Activated CD4-positive, alpha-beta T cell treated with anti-CD3 and anti-CD28 coated beads for 36 hours (primary cell): ENCODE measurements at places on chromosomes 6 and 20. TPM values are rescaled to one million over a fixed set of nuclear protein-coding genes. Genes with fewer than 3 reads are reported as not detected.

GRCh38 chr20:34675561-34675960, 1.3 kb downstream of the PIGU start:
- DNase-seq: no peak

Gene TCF21
- not detected for total RNA-seq

DNA sequence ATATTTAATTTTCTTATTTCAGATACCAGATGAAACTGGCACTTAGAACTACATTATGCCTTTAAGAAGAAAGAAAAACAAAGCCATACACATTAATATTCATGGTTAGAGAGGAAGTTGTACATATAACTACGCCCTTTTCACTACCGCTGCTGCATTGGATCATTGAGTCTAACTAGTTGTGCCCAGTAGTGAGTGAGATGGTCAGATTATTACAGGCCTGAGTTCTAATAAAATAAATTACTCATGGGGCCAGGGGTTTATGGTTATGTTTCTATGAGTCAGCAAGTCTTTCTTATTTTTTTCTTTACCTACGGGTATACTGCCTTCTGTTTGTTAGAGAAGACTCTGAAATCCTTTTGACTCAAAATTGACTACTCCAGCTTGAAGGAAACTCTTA, 11.5 kb downstream of the RIOK1 start:
- no peak for DNase-seq

- DNase-seq: no peak
These were observed 597.9 kb downstream of the COL12A1 start for GRCh38 chr6:74607934-74608333.

GRCh38 chr6:145801021-145801420, 13.6 kb downstream of the FBXO30 start:
- no peak for DNase-seq

DNA sequence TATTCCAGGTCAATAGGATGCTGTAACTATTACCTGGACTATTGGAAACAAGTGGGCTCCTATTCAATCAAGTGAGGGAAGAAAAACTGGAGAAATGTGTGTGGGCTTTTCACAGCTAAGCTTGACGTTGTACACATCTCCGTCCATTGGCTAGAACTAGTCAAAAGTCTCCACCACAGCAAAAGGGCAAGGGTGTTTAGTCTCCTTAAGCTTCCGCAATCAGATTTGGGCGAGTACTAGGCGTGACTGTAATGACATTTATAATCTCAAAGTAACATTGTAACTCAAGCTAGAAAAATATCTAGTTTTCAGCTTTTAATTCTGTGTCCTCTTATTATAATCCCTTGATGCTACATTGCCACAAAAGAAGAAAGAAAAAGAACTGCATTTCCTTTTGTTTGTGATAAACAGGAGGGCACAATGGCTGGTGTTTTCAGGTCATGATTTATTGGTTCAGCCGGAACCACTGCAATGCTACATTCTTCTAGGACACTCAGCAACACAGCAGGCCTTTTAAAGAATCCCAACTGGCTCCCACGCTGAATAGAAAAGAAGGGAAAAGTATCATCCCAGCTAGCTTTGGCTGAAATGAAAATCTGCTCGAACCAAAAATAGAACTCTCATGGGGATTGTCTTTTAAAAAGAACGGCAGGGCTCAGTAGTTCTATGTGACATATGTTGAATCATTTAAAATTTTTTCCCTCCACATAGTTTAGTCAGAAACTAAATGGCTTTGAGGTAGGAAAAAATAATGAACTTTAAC, 387.7 kb downstream of the BTBD3 start:
- DNase-seq: no peak

DNA sequence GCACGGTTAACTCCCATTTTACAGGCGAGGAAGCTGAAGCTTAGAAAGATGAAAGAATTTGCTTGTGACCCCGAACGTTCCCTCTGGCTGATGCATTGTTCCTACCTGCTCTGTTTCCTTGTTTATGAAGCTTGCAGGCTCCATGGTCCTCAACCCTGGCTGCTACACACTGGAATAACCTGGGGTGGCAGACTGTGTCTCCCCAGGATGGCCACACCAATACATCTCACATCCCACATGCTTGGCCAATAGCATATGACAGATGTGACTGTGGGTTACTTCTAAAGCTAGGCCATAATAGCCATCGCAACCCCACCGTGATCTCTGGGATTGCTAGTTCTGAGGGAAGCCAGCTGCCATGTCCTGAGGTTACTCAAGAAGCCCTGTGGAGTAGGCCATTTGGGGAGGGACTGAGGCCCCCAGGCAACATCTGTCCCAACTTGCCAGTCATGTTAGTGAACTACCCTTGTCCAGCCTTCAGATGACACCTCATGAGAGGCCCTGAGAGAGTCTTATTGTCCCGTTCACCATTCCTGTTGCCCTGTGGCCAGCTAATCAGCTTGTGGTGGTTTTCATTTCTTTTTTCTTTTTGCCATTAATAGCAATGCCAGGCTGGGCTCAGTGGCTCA, 6.7 kb upstream of the FAM110A start:
- no peak for DNase-seq

Gene COL10A1
- not detected for total RNA-seq

Gene SLC22A7
- total RNA-seq: not detected

DNA sequence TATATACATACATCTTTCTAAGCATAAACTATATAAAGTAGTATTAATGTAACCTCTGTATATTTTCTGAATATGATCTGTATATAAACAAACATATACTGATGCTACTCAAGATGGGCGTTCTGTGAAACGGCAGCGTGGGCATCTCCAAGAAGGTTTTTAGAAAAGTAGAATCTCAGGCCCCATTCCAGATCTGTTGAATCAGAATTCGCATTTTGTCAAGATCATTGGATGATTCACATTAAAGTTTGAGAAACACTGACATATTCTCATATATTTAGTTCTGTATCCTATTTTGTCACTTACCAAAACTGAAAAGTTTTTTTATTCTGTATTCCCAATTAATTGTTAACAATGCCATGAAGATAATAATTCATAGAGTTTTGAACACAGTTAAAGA, 5.5 kb downstream of the C6orf141 start:
- no peak for DNase-seq

DNA sequence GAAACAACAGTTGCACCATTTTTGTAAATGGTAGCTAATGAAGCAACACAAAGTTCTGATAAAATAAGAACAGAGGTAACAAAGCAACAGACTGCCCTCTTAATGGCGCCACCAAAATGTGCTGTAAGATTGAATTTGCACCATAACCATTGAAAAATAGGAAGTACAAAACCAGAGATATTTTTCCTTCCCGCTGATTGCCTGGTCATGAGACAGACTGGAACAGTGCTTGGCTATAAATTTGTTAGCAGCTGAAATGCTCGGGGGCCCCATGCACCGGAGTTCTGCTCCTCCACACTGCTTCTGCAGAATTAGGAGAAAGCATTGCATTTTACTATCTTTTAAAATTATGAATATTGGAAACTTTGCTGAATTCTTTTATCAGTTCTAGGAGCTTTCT, 164.4 kb upstream of the QKI start:
- DNase-seq: no peak

- DNase-seq: no peak
These were observed 70.4 kb upstream of the SLC24A3 start for GRCh38 chr20:19141998-19142397.

GRCh38 chr20:24151621-24152294, 163.2 kb upstream of the GGTLC1 start:
- no peak for DNase-seq

Gene PPARD
- 16.5 TPM for total RNA-seq

GRCh38 chr6:43702534-43703440, 15.2 kb upstream of the MRPS18A start:
- peak; percentile 63 for DNase-seq

DNA sequence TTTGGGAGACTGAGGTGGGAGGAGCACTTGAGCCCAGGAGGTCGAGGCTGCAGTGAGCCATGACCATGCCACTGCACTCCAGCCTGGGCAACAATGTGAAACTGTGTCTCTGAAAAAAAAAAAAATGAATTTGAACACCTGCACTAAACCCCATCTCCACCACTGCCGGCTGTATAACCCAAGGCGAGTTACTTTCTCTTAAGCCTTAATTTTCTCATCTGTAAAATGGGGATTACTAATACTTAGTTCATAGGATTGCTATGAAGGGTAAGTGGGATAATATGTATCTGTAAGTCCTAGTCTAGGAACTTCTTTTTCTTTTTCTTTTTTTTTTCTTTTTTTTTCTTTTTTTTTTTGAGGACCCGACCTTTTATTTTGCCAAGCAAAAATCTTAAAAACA, 61.5 kb downstream of the SHLD1 start:
- DNase-seq: no peak

Gene CD24
- total RNA-seq: not detected

DNA sequence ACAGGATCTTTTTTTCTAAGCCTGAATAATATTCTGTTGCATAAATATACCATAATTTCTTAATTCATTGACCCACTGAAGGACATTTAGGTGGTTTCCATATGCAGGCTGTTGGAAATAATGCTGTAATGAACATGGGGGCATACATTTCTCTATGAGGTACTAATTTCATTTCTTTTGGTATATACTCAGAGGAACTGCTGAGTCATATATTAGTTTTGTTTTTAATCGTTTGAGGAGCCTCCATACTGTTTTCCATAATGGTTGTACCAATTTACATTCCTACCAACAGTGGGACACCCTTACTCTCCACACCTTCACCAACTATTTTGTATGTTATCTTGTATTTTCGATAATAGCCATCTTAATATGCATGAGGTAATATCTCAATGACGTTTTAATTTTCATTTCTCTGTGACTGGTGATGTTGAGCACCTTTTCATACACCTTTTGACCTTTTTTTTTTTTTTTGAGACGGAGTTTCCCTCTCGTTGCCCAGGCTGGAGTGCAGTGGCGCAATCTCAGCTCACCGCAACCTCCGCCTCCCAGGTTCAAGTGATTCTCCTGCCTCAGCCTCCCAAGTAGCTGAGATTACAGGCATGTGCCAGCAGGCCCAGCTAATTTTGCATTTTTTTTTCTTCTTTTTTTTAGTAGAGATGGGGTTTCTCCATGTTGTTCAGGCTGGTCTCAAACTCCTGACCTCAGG, 187.4 kb downstream of the RNGTT start:
- no peak for DNase-seq

GRCh38 chr20:49737260-49737659, 23.6 kb upstream of the B4GALT5 start:
- DNase-seq: no peak

Gene LTB
- total RNA-seq: 44.9 TPM

GRCh38 chr6:16635810-16636602, 125.3 kb downstream of the ATXN1 start:
- DNase-seq: peak; percentile 27

- no peak for DNase-seq
These were observed 24.1 kb downstream of the FASTKD5 start for GRCh38 chr20:3135507-3136070.

Gene CTAGE9
- not detected for total RNA-seq
